Cerebellar nuclear complex (tissue), 1 donor: ENCODE measurements at places on chromosomes 7 and 10.

- DNase-seq = no peak
Measured at GRCh38 chr10:88379575-88379974, 203.5 kb downstream of the RNLS start.

GRCh38 chr7:45367026-45367425 is 207.1 kb upstream of the ADCY1 start:
- no peak for DNase-seq

- no peak for DNase-seq
Measured at GRCh38 chr7:75688200-75689136, 50.3 kb downstream of the HIP1 start.

- DNase-seq = no peak
Measured at GRCh38 chr10:116312548-116312947, 11.7 kb upstream of the CCDC172 start.

GRCh38 chr10:131264110-131264788 is 47.3 kb downstream of the TCERG1L start:
- DNase-seq = no peak

DNA sequence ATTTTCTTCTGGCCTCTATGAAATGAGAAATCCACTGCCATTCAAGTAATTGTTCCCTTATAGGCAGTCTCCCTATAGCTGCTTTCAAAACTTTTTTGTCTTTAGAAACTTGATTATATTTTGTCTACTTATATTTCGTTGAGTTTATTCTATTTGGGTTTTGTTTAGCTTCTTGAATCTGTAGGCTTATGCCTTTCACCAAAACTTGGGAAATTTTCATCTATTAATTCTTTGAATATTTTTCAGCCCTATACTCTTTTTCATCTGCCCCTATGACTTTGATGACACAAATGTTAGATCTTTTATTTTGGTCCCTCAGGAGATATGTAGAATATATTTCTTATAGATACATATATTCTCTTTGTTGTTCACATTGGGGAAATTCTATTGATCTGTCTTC is 48.3 kb upstream of the HHEX start:
- DNase-seq = no peak

GRCh38 chr10:61897671-61898434 is 3.6 kb upstream of the ARID5B start:
- no peak for DNase-seq

- DNase-seq = no peak
Measured at GRCh38 chr7:23043441-23043840, 29.5 kb upstream of the HYCC1 start.

DNA sequence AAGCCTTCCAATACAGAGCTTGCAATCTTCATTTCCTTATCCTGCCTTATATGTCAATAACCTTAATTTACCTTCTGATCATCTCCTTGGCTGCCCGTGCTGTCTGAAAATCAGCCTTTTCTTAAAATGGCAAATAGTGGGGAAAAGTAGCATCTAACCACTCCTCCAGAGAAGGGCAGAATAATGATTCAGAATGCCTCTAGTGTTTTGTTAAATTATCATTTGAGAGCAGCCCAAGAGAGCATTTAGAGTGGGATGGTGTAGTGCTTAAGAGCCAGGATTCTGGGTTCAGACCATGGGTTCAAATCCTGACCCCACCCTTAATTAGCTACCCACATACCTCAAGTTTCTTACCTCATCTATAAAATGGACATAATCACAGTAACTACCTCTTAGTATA is 4.6 kb upstream of the TMEM139 start:
- no peak for DNase-seq

DNA sequence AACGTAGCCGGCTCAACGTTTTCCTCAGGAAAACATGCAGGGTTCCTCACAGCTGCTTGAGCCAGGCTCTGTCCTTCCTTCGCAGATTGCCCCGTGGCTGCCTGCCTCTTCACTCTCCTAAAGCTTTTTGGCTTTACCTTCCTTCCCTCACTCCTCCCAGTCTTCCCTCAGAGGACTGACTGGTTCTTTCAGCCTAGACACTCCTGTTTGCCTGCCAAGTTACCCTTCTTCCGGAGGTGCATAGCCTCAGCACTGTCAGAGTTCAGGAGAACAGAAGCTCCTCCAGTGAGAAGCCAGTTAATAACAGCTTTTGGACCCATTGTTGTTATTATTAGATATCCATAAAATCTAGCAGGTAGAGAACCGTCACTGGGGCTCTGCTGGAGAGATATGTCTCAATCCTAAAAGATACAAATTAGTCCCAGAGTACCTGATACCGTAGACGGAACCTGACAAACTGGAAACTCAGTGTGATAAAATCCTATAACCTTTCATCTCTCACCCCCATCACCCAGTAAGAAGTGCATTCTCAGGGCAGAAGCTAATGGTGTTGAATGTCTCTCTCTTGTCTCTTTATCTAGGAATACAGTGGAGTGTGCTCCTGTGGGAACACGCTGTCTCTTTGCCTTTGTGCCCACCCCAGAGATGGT is 79.6 kb downstream of the SND1 start:
- no peak for DNase-seq
